ENCODE measurements at places on chromosomes 5 and 9.

- no peak for DNase-seq
Observed at GRCh38 chr5:180423598-180423997, 70.5 kb upstream of the GFPT2 start.

DNA sequence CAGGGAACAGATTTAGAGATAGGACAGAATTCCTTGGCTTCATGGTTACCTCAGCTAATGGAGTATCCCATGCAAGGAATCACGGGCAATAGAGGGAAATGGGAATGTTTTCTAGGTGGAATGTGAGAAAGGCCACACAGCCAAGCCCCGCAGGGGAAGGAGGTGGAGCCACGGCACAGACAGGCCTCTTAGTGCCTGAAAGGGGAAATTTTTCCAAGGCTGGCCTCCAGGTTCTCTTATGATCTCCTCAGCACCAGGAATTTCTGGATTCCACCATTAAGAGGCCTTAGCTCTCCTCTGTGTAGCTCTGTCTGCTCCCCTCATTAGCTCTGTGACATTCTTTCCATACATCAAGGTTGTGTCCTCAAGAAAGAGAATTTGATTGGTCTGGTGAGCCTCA lies 124.7 kb downstream of the GALNT10 start:
- DNase-seq, result no peak

GRCh38 chr5:68286612-68286912 lies 71.0 kb downstream of the PIK3R1 start:
- DNase-seq, result no peak

GRCh38 chr5:65085516-65085850 lies 316.8 kb downstream of the CWC27 start:
- no peak for DNase-seq

- DNase-seq, result no peak
Observed at GRCh38 chr5:113520429-113520828, 6.9 kb downstream of the YTHDC2 start.

DNA sequence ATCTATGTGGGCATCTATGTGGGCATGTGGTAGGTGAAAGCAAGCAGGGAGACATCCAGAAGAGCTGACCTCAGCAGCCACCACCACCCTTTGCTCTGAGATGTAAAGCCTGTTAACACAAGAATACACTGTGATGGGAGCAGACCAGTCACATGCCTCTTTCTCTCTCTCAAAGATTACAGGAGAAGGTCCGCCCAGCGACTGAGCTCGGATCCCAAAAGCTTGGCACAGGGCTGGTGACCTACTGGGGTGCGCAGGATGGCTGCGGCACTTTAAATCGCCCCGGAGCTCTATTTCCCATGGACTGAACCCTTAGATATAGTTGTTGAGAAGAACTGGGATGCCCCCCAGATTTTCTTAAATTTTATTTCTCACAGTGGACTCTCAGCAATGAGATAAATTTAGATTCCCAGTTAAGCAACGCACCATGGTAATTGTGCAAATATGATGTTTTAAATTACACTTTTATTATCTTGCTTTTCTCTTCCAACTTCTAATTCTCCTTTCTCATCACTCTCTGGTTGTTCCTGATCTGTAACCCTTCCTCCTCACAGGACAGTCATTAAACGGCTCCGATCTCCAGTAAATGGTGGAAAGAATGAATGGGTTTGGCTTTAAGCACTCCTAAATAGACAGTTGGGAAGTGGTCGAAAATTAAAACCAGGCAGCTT lies 37.7 kb upstream of the ICE1 start:
- no peak for DNase-seq

DNA sequence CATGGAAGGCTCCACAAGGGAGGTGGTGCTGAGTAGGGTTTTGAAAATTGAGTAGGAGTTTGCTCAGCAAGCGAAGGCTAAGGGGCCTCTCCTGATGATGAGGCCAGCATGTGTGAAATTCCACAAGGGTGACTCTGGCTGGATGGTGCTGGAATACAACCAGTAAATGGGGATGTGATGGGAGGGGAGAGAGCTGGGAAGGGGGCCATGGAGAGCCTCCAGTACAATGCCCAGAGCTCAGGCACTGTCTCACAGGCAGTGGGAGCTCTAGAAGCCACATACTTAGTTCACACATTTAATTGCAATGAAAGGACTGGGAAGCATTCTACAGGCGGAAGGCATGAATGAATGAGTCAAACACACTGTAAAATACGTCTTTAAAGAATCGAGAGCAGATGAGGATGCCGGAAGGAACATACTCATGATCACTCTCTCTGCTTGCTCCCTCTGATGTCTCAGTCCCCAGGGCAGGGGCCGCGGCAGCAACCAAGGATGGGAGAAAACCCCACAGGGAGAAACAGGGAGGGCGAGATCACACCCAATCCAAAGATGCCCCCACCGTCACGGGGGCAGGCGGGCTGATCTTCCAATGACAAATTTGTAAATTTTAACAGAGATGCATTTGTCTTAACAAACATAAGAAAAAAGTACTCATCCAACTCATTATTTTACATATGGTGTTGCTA lies 261.0 kb downstream of the NSG2 start:
- DNase-seq, result no peak

- DNase-seq, result no peak
Observed at GRCh38 chr5:50564558-50564957, 101.9 kb upstream of the PARP8 start.

DNA sequence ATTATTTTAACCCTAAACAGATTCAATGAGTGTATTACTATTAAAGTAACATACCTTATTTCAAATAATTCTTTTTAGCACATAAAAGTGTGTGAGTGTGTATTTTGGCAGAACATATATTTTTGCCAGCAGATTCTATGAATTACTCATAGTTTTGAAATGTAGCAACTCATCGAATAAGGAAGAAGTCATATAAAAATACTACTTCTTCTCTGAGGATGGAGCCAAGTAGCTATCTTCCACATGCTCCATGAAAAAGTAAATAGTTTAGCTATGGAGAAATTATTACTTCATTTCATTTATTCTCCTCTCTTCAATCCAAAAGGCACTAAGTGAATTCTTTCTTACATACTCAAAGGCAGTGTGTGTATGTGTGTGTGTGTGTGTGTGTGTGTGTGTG lies 1090.4 kb upstream of the CDH6 start:
- no peak for DNase-seq

DNA sequence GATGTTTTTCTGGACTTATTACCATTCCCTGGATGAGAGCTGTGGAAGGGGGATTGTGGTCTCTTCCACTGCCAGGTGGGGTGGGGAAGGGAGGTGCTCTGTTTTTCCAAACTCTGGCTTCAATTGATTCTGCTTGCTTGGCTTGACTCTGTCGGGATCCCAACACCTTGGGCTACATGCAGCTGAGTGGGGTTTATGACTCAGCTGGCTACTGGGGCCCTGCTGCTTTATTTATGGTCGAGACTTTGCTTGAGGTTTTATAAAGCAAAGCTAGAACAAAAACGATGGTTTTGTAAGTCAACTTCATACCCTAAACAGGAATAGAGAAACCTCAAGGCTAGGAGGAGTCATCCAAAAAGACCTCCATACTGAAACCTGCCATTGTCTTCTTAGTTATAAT lies 76.3 kb downstream of the AOPEP start:
- DNase-seq, result no peak

DNA sequence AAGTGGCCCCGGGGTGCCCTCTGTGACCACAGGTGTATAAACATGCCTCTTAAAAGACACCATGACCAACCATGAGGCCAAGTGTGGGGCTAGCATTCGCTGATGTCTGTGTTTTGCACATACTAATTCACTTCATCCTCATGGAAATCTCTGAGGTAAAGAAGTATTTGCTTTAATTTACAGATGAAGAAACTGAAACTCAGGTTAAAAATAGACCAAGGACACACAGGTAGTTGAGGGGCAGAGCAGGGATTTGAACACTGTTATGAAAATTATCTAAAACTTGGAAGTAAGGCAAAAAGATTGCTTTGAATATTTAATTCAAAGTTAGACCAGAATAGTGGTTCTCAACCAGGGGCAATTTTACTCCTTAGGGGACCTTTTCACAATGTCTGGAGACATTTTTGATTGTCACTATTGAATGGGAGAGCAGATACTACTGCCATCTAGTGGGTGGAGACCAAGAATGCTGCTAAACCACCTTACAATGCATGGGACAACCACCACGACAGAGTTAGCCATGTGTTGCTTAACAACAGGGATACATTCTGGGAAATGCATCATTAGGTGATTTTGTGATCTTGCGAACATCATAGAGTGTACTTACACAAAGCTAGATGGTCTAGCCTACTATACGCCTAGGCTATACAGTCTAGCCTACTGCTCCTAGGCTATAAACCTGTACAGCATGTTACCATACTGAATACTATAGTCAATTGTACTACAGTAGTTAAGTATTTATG lies 8.0 kb upstream of the FXN start:
- no peak for DNase-seq

- no peak for DNase-seq
Observed at GRCh38 chr5:74396913-74397622, 243.5 kb downstream of the ENC1 start.

GRCh38 chr5:138536665-138537315 lies 6.2 kb downstream of the ETF1 start:
- DNase-seq, result no peak

GRCh38 chr5:115022303-115022702 lies 147.4 kb downstream of the TRIM36 start:
- DNase-seq, result no peak

GRCh38 chr5:53616939-53617549 lies 56.6 kb downstream of the NDUFS4 start:
- DNase-seq, result no peak

DNA sequence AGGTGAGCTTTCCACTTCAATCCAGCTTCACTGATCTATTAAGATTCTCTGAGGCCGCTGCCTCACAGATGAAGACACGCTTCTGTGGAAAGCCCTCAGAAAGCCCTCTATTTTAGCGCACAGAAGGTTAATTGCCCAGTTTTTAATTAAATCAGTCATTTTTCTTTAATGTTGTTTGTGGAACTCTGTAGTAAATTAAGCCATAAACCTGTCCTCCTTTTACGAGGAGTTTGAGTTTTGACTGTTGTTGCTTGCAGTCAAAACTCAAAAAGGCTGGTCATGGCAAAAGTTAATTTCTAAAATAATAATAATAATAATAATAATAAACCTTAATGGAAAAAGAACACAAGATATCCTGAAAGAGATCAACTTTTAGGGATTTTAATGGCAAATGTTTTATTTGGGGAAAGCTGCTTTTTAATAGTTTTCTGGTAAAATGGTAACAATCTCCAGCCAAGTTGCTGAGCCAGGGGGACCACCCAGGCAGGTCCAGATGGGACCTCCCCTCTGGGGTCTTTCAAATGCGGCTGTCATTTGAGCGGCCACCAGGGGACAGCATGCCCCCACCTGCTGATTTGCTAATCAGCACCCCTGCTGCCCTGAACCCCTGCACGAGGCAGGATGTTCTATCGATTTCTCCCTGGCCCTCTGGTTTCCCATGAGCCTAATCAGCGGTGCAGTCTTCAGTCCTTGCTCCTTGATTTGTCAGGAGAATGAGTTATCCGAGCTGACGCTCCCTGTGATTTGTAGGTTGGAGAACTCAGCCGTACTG lies 247.2 kb downstream of the FSTL4 start:
- DNase-seq, result no peak

DNA sequence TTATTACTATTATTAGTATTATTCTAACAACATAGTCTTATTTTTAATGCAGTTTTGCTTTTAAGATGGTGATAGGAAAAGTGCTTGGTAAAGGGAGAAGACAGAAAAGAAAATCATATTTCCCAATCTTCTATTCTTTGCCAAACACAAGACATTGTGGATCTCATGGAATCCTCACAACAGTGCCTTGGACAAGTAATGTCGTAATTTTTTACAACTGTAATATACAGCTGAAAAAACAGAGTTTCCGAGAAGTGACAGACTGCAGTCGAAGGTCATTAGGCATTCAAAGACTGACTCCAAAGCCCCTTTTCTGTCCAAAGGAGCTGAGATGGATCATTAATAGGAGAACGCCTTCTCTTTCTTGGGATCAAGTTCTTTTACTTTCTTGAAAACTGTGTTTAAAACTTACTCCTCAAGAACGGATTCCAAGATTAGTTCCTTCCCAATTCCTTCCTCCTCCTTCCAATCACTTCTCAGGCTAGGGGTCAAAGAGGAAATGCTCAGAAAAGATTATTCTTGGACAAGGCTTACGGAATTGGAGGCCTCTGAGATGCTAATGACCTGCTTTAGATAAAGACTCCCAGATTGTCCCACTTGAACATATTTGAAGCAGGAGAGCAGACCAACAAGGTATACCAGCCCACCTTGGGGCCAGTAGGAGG lies 24.3 kb upstream of the TRIM32 start:
- no peak for DNase-seq

- no peak for DNase-seq
Observed at GRCh38 chr5:17192191-17192590, 25.2 kb upstream of the BASP1 start.

DNA sequence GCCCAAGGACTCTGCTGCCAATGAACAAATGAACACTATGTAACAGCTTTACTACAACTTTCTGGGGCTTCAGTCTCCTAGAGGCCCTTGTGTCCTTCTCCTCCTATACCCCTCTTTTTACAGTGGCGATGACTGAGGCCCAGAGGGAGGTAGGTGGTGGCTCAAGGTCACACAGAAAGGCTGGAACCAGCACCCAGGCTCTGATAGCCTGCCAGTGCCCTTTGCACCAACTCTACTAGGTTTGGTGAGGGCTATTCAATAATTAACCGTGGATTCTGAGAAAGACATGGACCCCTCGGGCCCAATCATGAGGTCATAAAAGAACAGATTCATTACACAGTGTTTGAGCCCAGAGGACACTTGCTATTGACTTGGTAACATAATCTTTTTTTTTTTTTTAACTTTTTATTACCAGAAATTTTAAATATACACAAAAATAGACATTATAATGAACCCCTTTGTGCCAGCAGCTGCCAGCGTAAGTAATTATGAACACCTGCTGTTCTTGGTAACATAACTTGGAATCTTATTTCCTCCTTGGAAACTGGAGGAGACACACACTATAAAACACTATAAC lies 6.1 kb upstream of the ALDH1B1 start:
- DNase-seq, result no peak

- DNase-seq, result no peak
Observed at GRCh38 chr5:61308712-61309111, 23.3 kb upstream of the ZSWIM6 start.

- DNase-seq, result no peak
Observed at GRCh38 chr9:116953271-116953670, 266.2 kb downstream of the TRIM32 start.

DNA sequence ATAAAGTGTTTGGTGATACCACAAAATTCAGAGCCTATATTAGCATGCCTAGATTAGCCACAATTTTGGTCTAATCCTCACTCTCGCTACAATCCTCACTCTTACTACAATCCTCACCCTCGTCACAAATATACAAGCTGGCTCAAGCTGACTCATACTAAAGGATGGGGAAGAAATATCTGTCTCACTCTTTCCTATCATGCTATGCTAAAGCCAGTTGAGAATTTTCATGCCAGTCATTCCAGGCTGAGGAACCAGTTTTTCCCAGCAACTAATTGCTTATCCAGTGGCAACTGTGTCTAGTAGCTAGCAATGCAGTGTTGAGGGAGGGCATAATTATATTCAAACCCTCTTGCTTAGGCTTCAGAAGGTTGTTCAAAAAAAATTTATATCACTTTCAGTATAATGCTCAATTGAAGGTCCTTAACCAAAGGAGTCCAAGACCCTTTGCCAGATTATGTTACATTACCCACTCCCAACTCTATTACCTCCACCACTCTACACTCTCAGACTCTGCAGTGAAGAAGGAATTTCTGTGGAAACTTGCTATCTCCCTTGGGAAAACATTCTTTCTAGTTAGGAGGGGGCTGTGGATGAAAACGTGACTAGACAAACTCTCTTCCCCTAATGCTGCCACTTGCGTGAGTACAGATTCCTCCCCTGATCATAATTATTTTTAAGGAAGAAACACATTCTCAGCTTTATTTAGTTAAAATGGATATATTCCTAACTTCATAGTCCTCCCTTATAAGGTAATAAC lies 810.3 kb upstream of the ACO1 start:
- no peak for DNase-seq

GRCh38 chr9:27472195-27472594 lies 51.9 kb upstream of the IFNK start:
- DNase-seq, result no peak

Data from activated CD4-positive, CD25-positive, alpha-beta regulatory T cell (primary cell).